ENCODE measurements at places on chromosomes 2 and 18.

GRCh38 chr2:151051574-151052220 lies 210.0 kb downstream of the RBM43 start:
- DNase-seq: no peak

- DNase-seq: no peak
These were observed 80.1 kb downstream of the FHOD3 start for GRCh38 chr18:36377626-36378025.

DNA sequence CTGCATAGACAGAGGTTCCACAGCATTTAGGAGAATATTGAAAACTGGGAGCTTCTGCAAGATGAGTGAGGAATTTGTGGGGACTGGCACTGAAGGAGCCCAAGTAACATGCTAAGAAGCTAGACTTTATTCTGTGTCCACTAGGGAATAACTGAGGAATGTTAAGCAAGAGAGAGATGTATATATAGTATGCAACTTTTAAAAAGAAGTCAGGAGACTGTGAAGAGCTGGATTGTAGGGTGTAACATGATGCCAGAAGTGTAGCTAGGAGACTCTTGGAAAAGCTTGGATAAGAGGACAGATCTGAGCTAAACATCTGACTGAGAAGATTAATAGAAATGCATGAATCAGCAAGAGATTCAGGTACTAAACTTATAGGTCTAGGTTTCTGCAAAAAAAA lies 270.6 kb upstream of the MMADHC start:
- DNase-seq: no peak

DNA sequence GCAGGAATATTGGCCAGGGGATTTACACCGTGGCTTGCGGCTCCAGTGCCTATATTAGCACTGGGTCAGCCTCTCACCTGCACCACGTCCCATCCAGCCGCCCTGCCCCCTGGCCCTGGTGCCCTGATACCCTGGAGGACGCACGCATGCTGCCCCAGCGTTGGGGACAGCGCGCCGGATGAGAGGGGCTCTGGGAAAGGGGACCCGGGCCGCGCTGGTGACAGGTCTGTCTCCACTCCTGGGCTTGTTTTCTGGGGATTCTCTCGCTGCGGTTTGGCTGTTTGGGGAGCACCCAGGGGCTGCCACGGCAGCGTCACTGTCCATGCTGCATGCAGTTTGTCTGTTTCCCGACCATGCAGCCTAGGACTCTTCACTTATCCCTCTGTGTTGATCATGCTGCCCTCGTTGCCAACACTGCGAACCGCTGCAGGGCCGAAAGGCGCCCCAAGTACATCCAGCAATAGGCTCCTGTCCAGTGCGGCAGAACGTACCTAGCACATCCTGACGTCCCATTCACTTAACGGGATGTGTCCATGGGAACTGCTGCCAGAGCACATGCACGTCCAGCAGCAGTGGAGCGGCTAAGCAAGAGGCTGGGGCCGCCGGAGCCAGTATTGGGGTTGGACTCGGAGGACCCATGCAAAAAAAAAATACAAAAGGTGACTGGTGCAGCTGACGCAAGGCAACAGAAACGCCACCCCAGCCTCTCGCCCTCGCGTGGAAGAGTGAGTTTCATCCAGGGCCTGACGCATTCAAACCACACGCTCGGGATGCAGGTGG lies 115.5 kb upstream of the PXDN start:
- DNase-seq: no peak

Data from stimulated activated CD4-positive, alpha-beta T cell treated with anti-CD3 and anti-CD28 coated beads, Interleukin-1b, Interleukin-23, amount 100 ng/mL, for 1 hour (primary cell).